ENCODE measurements at places on chromosomes 3 and 15.

DNA sequence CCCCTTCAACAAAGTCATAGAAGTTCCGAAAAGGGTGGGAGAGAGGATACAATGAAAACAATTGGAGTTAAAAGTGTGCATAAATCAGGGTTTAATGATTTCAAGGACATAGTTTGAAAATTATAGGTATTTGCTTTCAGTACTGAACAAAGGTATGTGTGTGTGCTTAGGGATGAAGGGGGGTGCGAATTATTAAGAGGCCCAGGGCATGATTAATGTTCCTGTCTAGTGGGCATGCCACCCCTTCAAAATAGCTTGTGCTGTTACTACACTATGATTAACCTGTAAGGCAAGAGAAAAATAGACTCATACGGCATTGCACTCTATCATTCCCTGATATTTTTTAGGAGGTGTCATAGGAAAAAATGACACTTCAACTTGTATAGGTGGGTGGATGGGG lies 731.6 kb downstream of the NAALADL2 start:
- no peak for DNase-seq

DNA sequence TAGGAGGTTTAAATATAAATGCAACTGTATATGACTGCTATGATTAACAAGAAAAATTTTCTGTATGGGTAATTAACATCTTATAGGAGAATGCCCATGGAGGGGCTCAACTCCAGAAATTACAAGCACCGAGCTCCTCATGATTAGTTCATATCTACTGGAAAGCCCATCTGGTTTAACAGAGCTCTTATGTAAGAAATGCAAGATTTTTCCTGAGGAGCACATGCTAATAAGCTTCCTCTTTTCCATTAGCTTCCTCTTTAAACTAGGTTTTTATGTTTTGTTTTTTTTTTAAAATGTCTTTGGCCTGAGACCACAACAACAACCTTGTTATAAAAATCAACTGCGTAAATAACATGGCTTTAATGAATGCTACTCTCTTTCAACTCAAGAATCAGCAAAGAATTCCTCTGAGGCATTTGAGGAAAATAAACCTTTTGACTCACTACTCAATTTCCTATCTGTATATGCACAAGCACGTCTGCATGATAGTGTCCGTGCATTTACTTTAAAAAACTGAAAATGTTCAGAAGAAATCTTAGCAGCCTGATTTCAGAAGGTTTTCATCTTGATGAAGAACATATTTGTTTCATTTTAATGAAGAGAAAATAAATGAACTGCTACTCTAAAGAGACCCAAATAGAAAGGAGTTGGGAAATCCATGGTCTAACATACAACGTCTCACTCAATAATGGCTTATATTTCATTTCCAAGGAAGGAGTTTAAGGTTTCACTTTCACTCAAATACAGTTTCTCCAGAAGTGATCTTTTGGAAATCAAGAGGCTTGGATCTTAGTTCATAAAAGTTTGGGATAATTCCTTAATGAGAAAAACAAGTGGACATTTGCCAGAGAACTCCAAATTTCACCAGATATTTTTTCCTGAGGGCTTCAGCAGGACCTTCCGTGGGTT lies 180.8 kb downstream of the KCNAB1 start:
- DNase-seq: no peak

- DNase-seq: no peak
Observed at GRCh38 chr15:50315814-50316630, 39.0 kb downstream of the GABPB1 start.

- DNase-seq: peak; percentile 68
Observed at GRCh38 chr3:114213627-114214541, 23.5 kb downstream of the ZNF80 start.

DNA sequence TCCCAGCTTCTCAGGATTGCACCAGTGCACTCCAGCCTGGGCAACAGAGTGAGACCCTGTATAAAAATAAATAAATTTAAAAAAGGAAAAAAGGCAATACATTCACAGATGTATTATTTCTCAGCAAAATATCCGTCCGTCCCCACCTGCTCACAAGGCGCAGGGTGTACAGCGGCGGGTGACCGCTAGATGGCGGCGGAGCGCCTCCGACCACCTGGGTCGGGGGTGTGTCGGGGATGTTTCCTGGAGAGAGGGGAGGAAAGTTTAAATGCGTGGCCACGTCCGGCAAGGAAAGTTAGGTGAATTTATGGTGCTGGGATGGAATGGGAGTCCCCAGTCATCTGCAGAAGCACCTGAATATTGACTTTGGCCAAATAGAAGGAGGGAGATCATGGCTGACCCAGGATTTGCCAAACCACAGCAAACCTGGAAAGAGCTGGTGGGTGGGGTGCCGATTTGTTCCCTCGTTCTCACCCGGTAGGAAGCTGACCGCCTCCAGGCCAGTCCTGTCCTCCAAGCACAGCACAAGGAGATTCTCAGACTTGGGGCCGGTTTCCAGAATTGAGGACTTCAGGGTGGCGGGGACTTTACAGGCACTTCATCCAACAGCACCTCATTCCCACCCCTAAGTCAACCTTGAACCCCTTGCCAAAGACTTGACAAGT lies 88.3 kb downstream of the TMEM266 start:
- peak; percentile 76 for DNase-seq

DNA sequence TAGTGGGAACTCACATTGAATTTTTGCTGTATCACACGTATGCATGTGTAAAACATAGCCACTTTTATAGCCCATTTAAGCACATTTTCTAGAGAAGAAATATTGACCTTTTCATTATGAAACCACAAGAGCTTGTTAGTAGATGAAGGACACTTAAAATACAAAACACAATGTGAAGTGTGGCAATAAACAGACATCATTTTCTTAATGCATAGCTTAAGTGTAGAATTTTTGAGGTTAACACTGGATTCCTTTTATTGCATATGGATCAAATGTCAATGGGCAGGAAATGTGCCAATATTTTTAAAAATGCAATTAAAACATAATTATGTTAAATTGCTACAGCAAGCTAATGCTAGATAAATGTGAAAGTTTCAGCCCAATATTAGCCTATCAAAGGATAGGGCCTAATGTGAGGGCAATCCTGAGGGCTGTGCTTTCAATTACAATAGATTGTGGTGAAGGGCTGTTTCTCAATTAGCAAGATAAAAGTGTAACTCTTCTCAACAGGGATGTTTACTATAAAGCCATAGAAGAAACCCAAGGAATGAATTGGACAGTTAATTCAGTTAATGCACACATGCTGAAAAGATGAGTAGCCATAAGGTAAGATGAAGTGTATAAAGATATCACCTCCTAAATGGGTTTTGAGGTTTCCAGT lies 489.0 kb upstream of the CDIN1 start:
- no peak for DNase-seq

DNA sequence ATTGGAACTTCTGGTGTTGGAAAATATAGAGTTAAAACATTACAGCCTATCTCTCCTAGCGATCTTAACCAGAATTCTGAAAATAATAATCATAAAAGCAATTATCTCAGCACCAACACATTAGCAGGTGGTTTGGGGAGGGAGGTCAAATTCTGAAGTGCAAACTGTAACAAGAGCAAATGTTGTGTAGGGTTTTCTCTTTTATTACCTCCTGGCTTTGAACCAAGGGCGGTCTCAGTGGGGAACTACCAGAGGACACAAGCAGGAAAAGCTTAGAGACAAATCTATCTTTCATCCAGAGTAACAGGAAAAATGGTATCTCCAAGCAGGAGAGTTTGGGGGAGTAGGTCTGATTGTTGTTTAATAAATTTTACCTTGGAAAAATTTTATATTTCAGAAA lies 5.5 kb upstream of the ARRDC4 start:
- DNase-seq: no peak

- DNase-seq: no peak
Observed at GRCh38 chr3:42266085-42266484, at the start of gene CCK. CCK (minus strand) TSS chr3:42266185; CDS start chr3:42263630, 2,555 bp downstream.

- no peak for DNase-seq
Observed at GRCh38 chr3:54965746-54966145, 37.9 kb upstream of the LRTM1 start.

- DNase-seq: no peak
Observed at GRCh38 chr3:152677491-152677890, 157.4 kb upstream of the P2RY1 start.

GRCh38 chr3:162213956-162214355 lies 717.3 kb downstream of the OTOL1 start:
- DNase-seq: no peak

DNA sequence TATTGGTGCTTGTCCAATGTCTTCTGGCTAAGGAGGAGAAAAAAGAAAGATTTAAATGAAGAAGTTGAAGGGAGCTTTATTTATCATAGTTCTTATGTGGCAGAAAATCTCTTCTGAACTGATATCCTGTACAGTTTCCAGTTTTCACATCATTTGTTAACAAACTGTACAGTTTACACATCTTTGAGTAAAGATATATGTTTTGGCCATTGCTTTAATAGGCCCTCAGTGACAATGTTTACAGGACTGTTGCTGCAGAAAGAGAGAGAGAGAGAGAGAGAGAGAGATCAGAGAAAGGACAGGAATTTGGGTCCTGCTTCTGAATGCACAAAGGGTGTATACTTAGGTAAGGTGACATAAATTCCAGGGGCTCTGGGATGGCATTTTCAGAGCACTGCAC lies 188.3 kb downstream of the NR1D2 start:
- no peak for DNase-seq

DNA sequence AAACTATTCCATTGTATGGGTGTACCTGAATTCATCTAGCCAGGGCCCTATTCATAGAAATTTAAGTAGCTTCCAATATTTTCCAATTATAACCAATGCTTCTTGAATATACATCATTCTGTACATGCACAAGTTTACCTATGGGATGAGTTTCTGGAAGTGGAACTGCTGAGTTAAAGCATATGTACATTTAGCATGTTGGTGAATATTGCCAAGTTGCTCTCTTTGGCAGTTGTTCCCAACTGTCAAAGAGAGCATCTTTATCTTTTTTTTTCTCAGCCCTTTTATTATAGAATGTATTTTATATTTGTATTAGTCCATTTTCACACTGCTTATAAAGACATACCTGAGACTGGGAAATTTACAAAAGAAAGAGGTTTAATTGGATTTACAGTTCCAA lies 8.3 kb upstream of the CCK start:
- no peak for DNase-seq

DNA sequence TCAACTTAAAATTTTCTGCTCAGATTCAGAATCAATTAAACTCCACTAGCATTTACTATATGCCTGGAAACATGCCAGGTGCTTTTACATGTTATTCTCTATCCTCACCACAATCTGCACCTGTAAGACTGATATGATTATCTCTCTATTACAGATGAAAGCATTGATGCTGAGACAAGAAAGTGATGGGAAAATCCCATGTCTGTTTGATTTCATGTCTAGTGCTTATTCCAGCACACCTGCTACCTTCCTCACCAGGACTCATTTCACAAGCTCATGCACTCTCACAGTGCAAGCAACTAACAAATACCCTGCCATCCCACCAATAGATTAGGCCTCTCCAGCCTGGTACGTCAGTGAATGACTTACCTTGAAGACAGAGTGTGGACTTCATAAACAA lies 25.0 kb upstream of the BCL6 start:
- DNase-seq: no peak

- DNase-seq: no peak
Observed at GRCh38 chr3:13015286-13016082, 57.7 kb downstream of the IQSEC1 start.

DNA sequence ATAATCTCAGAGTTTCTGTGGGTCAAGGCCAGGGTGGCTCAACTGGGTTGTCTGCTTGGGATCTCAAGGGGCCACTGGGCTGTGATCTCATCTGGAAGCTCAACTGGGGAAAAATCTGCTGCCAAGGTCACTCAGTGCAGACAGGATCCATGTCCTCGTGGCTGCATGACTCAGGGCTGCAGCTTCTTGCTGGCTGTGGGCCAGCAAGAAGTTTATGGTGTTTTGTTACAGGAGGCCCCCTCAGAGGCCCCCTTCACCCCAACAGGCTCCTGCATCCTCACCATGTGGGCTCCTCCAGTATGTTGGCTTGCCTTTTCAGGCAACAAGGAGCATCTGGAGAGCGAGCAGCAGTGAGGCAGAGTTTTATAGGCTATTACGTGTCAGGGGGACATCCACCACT lies 14.6 kb downstream of the OCA2 start:
- no peak for DNase-seq

DNA sequence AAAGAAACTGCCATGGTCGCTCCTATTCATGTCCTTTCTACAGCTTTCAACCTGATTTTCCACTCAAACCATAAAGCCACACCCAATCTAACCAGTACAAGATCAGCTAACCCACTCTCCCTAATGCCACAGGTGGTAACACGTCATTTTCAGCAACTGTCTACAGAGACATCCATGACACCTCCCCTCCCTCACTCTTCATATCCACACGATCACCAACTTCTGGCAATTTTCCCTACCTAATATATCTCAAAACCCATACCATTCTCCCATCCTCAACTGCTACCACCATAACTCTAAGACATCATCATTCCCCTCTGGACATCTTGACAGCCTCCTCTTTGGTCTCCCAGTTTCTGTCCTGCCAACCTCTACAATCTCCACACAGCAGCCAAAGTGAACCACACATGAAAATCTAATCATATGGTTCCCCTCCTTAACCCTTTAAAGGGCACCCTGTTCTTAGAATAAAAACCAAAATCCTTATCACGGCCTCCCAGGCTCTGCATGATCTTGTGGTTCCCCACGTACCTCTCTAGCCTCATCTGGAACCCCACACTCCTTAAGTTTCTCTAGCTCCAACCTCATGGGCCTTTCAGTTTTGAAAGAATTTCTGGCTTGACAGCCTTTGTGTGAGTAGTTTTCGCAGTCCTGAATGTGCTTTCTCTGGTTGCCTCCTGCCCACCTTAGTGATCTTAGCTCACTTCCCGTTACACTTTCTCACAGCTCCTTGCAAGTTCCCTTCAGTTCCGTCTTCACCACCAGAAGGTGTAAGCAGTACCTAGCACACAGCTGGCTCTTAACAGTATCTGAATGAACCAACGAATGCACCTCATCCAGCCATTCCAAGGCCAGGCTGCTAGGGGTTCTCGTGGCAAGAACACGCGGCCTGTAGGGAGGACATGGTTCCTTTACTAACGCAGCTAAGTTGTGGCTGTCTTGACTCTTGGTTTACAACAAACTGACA lies 33.4 kb downstream of the SPINK8 start:
- DNase-seq: no peak

DNA sequence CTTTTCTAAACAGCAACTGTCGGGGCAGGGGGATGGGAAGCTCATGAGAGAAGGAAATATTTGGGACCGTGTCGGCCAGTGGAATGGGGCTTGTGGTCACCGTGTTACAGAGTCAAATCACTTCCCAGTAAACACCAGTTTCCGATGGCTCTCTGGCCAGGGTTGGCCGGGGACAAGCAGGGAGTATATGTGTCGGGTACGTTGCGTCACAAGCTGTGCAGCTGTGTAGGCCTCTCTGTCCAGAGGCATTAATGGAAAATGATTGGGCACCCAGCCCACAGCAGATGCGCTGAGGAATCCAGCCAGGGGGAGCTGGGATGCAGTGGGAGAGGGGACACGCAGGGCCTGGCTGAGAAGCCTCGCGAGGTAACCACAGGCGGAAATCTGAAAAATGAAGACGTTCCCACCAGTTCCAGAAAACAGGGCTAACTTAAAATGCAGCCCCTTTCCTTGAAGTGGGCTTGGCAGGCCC lies 15.8 kb upstream of the ALDH1A3 start:
- no peak for DNase-seq

DNA sequence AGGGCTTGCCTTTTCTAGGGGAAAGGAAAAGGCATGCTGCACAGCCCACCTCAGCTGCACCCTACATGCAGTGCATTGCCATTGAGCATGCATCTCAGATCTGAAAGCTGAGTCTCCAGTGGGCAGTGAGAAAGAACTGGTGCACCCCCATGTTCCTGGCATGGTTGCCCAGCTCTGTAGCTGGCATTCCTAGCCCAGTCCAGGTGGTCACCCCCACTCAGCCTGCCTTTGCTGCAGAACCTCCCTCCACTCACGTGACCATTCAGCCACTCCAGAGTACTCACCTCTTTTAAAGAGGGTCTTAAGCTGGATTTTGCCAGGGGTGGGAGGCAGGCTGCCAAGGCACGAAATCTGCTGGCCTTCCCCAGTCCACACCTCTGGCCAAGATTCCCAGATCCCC lies 208.6 kb upstream of the TOPAZ1 start:
- no peak for DNase-seq
